ENCODE measurements at places on chromosomes 6 and 20. TPM values are rescaled to one million over a fixed set of nuclear protein-coding genes. Genes with fewer than 3 reads are reported as not detected.

GRCh38 chr20:20677186-20677585 lies 35.3 kb downstream of the RALGAPA2 start:
- peak; percentile 54 for DNase-seq

DNA sequence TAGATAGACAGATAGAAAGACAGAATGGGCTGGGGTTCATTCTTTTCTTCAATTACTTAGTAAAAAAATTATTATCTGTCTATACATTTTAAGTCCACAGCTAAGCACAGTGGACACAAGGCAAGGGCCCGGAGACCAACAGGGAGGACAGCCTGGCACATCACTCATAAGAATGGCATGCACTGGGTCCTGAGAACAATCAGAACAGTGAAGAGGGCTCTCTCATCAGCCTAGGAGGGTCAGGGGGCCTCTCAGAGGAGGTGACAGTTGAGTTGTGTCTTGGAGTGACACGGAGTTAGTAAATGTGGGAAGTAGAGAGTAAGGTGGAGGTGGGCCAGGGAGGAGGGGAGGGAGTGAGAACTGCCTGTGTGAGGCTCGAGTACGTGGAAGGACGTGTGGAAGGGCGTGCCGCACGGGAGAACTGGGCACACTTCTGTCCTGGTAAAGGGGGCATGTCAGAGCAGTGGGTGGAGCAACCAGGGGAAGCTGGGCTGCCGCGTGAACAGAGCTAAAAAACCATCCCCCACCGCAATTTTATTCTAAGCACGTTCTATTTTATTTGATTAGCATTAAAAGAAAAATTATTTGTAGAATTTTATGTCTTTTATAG lies 45.1 kb upstream of the DSP start:
- DNase-seq, result no peak

DNA sequence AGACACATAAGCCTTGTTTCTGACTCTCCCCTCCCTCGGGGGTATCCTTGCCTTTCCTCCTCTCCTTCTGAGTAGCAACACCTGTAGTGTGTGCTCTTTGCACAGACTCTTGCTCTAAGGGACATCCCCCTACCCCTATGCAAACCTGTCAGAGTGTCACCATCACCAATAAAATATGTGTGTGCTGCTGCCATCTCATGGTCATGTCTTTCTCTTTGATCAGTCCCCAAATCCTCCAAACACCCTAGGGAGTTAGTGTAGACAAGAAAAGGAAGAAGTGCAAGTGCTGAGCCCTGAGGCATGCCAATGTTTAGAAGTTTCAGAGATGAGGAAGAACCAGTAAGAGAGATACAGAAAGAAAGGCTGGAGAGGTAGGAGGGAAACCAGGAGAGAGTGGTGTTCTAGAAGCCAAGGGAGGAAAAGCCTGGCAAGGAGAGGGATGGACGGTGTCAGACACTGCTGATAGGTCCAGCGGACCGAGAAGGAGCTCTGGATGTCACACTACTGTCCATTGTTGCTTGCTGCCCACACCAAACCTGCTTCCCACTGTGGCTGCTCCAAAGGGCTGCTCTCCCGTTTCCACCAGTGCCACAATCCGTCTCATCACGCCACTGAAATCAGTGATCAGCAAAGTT lies 16.4 kb downstream of the TRMT6 start:
- DNase-seq, result peak; percentile 56

GRCh38 chr20:45014671-45015415 lies 48.5 kb downstream of the STK4 start:
- DNase-seq, result no peak

- no peak for DNase-seq
Measured at GRCh38 chr6:132228894-132229293, 172.4 kb downstream of the MOXD1 start.

GRCh38 chr6:2231438-2231837 lies 14.0 kb downstream of the GMDS start:
- DNase-seq, result peak; percentile 42

DNA sequence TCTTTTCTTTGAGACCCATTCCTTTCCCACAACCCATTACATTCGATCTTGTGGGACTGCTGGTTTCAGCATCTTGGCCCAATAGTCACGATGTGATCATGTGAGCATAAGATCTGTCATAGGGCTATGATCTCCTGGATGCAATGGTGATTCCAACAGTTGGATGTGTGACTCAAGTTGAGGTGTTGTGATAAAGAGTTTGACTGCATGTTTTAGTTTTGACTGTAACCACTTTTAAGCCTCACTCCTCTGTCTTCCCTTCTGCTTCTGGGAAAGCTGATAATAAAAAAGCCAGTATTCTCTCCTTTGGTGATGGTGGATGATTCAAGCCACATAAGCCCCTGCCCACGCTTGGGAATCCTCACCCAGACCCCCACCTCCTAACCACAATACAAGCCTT lies 117.0 kb upstream of the ASCC3 start:
- no peak for DNase-seq

DNA sequence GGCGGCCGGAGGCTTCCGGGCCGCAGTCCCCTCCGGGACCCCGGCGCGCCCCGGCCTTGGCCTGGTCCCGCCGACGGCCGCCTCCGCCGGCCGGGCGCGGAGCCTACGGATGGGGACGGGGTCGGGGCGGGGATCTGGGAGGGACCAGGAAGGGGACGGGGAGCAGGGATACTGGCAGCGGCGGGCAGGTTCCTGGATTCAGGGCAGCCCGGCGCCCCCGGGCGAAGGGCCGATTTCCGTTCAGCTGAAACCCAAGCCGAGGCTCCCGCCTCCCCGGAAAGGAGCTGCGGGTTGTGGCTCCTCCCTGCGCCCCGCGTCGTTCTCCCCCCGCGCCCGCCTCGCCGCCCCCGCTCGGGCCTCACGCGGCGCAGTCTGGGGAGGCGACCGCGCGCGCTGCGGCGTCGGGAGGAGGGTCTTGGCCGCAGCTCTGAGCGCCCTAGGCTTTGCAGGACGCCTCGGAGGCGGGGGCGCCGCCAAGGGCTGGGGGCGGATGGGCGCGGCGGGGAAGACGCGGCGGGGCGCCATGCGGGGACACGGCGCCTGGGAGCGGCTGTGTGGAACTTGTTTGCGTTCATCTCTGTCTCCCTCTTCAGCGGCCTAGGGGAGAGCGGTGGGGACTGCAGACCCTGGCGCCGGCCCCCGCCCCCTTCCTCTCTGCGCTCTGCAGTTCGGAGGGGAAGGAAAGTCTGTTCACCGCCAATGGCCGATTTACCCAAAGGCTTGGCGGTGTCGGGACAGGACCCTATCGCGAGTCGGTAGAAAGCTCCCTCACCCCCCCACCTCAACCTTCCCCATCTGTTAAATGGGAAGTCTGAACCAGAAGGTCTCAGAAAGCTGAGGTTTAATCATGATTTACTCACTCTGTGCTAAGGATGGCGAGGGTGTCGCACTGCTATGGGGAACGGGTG lies 22.7 kb upstream of the TMEM181 start:
- peak; percentile 50 for DNase-seq

Gene TOX2
- 2.4 TPM for total RNA-seq

Gene HTR1E
- not detected for total RNA-seq

Gene GNRH2
- total RNA-seq, result 1.0 TPM
